ENCODE measurements at places on chromosomes 7 and 10. TPM values are rescaled to one million over a fixed set of nuclear protein-coding genes. Genes with fewer than 3 reads are reported as not detected.
A peak's percentile ranks its signal among the peaks of the same experiment; 100 is the strongest.

Gene NME8
- not detected for total RNA-seq

Gene THSD7A
- not detected for total RNA-seq

Gene OSBPL3
- 74.2 TPM for total RNA-seq

Gene KLF6
- 126 TPM for total RNA-seq

Gene ELN
- not detected for total RNA-seq

- no peak overlapping the region for H3K27ac ChIP-seq
- peaks cover 43% of the 10 kb centered on the region for H3K36me3 ChIP-seq
- no peak overlapping the region for H3K4me3 ChIP-seq
These were observed 227.8 kb downstream of the CELF2 start for GRCh38 chr10:11245510-11245909.

DNA sequence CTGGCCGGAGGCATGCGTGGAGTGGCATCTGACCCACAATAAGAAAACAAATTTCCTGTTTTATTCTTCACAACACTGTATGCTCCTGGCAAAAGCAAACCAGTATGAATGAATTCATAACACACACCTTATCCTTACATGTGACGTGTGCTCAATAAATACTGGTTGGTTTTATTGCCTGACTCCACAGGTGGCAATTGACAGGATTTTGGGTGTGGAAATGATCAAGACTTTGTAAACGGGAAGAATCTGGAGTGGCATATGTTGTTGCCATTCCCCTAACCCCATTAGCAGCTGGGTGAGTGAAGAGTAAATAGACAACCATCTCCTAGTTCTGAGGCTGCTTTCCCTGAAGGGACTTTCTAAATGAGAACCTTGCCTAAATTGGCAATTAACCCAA, 215.5 kb upstream of the AOAH start:
- H3K36me3 ChIP-seq = peaks cover 96% of the 10 kb centered on the region
- no peaks in the 10 kb centered on the region for H3K27me3 ChIP-seq
- no peak for DNase-seq
- H3K27ac ChIP-seq = no peak overlapping the region

DNA sequence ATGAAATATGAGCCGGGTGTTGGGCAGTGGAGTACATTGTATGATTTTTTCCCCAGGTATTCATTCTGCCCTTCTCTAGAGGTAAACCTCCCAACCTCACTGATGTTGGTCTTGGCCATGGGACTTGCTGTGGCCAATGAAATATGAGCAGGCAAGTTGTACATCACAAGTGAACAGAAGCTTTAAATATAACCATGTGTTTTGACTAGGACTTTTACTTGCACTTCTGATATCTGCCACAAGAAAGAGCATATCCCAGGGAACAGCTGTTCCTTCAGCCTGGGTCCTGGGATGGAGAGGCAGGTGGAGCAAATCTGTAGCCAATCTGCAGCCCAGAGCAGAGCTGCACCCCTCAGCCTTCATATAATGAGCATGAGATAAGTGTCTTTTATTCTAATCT, 109.8 kb upstream of the PALS2 start:
- DNase-seq = no peak
- H3K4me3 ChIP-seq = no peak overlapping the region
- H3K36me3 ChIP-seq = no peaks in the 10 kb centered on the region
- H3K4me1 ChIP-seq = no peaks in the 10 kb centered on the region

DNA sequence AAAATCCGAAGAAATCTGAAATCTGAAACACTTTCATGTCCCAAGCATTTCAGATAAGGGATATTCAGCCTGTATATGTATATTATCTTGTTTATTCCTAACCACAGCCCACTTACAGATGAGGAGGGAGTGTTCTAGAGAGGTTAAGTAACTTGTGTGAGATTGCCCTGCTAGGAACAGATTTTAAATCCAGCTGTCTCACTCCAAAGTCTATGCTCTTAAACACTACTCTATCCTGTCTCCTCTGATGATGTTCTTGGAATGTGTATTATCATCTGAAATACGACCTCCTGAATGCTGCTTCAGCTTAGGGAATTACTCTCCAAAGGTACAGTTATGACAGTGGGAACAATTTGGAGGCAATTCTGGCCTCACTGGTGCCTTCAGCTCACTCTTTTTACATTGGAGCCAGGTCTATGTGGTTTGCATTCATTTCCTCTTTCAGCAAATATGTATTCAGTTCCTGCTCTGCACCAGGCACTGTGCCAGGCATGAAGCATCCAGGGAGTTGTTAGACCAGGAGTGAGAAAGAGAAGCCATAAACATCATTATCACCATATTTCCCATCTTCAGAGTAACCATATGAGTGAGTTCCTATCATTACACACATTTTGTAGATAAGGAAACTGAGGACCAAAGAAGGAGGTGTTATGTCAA, 70.2 kb downstream of the NOC3L start:
- H3K27me3 ChIP-seq = peaks cover 58% of the 10 kb centered on the region
- peaks cover 4% of the 10 kb centered on the region for H3K4me1 ChIP-seq

DNA sequence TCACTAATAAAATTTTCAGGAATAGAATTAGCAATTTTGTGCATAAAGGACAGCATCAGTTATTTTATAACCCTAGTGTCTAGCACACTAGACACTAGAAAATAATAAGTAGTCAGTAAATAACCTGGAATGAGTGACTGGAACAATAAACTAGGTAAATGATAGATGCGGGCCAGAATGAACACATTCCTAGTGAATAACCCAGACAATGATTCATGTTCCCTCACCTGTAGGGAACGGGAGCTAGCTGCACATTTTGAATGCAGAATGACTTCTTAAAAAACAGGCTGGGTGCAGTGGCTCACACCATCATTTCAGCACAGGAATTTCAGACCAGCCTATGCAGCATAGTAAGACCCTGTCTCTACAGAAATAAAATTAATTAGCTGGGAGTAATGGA, 3.2 kb upstream of the ATOH7 start:
- no peak for DNase-seq
- no peak overlapping the region for H3K4me3 ChIP-seq
- peaks cover 7% of the 10 kb centered on the region for H3K4me1 ChIP-seq
- H3K27ac ChIP-seq = no peak overlapping the region
- peaks cover 30% of the 10 kb centered on the region for H3K27me3 ChIP-seq

DNA sequence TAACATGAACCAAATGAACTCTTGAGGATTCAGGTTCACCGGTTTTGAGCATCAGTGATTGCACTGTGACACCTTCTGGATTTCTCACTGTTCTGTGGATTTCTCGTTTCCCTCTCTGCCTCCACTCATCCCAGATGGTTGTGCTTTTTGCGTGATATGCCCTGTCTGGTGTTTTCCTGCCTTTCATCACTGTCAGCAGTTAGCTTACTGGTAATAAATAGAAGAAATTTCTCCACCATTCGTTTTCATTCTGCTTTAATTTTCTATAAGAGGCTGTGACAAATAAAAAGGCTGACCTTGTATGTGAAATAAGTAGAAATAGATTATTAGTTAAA, 16.2 kb downstream of the BPGM start:
- H3K27me3 ChIP-seq = no peaks in the 10 kb centered on the region
- peaks cover 74% of the 10 kb centered on the region for H3K36me3 ChIP-seq
- H3K27ac ChIP-seq = no peak overlapping the region
- no peak overlapping the region for H3K4me3 ChIP-seq
- peaks cover 17% of the 10 kb centered on the region for H3K4me1 ChIP-seq

DNA sequence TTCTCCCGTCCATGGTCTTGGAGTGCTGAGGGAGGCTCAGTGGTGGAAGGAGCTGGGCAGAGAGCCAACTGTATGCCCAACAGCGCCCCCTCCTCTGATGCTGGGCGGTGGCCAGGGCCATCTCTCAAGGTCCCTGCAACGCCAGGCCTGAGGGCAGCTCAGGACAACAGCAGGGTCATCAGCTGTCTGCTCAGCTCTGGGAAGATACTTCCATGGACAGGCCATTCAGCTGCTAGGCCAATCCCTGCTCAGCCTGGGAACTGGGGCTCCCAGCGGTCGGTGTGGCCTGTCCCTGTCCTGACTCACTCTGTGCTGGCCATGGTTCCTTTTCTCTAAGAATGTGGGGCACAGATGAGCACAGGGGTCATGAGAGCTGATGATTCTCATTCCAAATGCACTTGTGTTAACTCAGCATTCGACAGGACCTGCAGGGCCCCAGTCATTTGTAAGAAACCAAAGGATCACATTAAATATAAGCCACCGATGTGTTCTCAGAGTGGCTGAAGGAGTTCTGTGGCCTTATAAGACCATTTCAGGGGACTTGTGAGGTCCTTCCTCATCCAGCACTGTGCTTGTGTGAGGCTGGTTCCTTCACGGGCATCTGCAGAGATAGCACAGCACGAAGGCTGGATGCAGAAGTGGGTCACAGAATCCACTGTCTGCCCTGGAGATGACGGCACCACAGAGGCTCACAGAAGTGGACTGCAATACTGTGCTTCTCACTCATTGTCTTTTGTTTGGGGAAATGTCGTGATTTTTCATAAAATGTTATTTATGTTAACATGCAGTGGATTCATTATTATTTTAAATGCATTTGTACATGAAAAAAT, 73.0 kb downstream of the ADCY1 start:
- H3K4me3 ChIP-seq = no peak overlapping the region
- no peak overlapping the region for H3K27ac ChIP-seq
- no peaks in the 10 kb centered on the region for H3K36me3 ChIP-seq
- no peaks in the 10 kb centered on the region for H3K27me3 ChIP-seq
- DNase-seq = no peak

- H3K36me3 ChIP-seq = no peaks in the 10 kb centered on the region
- peaks cover 11% of the 10 kb centered on the region for H3K4me1 ChIP-seq
- no peak for DNase-seq
- H3K4me3 ChIP-seq = no peak overlapping the region
These were observed 442.3 kb upstream of the ZMIZ1 start for GRCh38 chr10:78626471-78626870.

DNA sequence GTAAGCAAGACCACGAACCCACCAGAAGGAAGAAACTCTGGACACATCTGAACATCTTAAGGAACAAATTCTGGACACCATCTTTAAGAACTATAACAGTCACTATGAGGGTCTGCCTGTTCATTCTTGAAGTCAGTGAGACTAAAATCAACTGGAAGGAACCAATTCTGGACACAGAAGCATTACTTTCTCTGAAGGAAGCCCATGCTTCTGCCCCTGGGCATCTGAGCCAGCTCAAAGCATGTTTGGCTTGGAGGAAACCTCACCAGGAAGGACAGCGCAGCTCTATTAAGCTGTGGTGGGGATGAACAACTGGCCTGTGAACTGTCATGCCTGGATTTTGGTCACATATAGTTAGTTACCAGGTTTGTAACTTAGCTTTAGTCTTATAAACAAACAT, 132.4 kb upstream of the GDF10 start:
- no peak overlapping the region for H3K4me3 ChIP-seq
- peaks cover 4% of the 10 kb centered on the region for H3K27me3 ChIP-seq
- no peak overlapping the region for H3K27ac ChIP-seq
- no peak for DNase-seq
- H3K4me1 ChIP-seq = peaks cover 12% of the 10 kb centered on the region

GRCh38 chr7:127652333-127653248, 597 bp downstream of the SND1 start:
- peaks cover under 1% of the 10 kb centered on the region for H3K27me3 ChIP-seq
- H3K4me3 ChIP-seq = peak overlapping the region; percentile 100
- H3K27ac ChIP-seq = peak overlapping the region; percentile 99
- H3K4me1 ChIP-seq = peaks cover 34% of the 10 kb centered on the region

DNA sequence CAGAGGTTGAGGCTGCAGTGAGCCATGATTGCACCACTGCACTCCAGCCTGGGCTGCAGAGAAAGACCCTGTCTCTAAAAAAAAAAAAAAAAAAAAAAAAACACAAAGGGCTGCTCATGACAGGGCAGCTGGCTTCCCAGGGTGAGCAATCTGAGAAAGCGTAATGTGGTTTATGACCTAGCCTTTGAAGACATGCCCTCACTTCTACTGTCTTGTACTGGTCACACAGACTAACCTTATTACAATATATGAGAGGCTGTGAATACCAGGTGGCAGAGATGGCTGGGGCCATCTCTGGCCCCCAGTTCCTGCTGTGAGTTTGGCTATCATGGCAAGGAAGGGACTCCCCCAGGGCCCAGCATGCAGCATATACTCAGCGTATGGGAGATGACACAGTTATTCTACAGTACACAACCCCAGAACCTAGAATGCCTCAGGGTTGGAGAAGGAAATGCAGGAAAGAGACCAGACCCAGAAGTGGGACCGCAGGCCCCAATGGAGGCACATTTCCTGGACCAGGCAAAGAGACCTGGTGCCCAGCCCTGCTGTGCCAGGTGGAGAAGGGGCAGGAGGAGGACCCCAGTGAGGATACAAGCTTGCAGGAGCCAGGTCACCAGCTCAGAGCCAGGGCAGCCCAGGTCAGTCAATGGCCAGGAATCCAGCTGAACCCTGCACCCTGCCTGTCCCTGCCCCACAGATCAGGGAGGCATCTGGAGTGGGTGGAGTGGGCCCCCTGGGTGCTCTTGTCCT, 26.3 kb downstream of the NPTX2 start:
- no peaks in the 10 kb centered on the region for H3K4me1 ChIP-seq
- no peak overlapping the region for H3K4me3 ChIP-seq

GRCh38 chr10:65395631-65396030, 1530.2 kb upstream of the LRRTM3 start:
- H3K27me3 ChIP-seq = no peaks in the 10 kb centered on the region
- no peaks in the 10 kb centered on the region for H3K36me3 ChIP-seq
- no peak overlapping the region for H3K4me3 ChIP-seq
- DNase-seq = no peak
- H3K4me1 ChIP-seq = no peaks in the 10 kb centered on the region

GRCh38 chr7:48786951-48787350, 137.4 kb upstream of the CDC14C start:
- H3K4me1 ChIP-seq = no peaks in the 10 kb centered on the region
- no peak for DNase-seq
- H3K36me3 ChIP-seq = no peaks in the 10 kb centered on the region
- no peak overlapping the region for H3K27ac ChIP-seq
- H3K27me3 ChIP-seq = no peaks in the 10 kb centered on the region

DNA sequence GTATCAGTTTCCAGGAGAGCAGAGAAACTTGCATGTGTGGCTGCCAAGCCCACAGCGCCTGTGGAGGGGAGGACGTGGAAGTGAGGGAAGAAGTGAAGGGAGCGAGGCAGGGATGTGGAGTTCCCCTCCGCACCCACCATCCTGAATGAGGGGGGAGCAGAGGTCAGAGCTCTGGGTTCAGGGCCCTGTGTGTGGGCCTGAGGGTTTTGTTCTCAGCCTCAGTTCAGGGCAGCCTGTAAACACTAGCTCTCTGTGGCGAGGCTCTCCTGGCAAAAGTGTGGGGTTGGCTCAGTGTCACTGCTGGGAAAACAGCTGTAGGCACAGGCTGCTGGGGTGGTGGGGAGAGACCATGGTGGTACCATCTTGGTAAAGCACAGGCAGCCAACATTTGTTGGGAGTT, 108.4 kb downstream of the C10orf105 start:
- no peak for DNase-seq
- H3K36me3 ChIP-seq = no peaks in the 10 kb centered on the region

DNA sequence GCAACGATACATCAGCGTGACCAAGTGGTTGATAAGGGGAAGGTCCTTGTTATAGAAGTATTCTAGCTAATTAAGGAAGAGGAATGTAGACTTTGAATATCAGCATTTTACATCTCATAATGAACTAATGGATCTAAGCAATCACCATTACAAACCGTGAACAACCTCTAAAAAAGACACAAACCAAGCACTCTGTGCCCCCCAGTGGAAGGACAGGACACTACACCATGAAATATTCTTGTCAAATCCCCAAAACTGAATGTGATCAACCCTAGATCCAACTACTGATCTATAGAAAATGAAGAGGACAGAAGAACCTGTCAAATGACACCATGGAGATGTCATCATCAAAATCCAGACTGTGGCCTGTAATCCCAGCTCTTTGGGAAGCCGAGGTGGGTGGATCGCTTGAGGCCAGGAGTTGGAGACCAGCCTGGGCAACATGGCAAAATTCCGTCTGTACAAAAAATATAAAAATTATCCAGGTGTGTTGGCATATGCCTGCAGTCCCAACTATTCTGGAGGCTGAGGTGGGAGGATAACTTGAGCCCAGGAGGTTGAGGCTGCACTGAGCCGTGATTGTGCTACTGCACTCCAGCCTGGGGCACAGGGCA, 111.3 kb upstream of the CARD11 start:
- no peaks in the 10 kb centered on the region for H3K36me3 ChIP-seq
- H3K4me3 ChIP-seq = no peak overlapping the region
- peaks cover 8% of the 10 kb centered on the region for H3K4me1 ChIP-seq
- peak; percentile 48 for DNase-seq
